ENCODE measurements at places on chromosomes 1 and 21. TPM values are rescaled to one million over a fixed set of nuclear protein-coding genes. Genes with fewer than 3 reads are reported as not detected.

DNA sequence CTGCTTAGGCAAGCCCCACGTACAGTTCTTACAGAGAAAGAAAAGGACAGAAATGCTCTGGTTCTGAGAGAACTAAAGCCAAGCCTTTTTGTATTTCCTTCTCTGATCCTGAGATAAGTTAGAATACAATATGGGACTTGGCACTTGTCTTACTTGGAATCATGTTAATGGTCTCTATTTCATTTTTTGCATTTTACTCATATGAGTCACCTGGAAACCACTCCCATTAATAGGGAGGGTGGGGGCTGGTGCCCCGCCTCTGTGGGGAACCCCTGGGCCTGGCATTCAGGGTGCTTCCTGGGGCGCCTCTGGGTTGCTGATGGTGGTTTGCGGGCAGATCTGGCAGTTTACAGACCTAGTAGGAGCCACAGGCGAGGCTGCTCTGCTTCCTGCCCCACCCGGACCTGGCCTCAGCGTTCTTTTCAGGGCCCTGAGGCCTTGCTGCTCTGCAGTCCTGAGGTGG is 26.7 kb downstream of the TSPAN2 start:
- no peak for DNase-seq

- no peak for DNase-seq
Measured at GRCh38 chr1:231062500-231063270, 22.6 kb upstream of the FAM89A start.

S1PR1 gene
- not detected for total RNA-seq

DNA sequence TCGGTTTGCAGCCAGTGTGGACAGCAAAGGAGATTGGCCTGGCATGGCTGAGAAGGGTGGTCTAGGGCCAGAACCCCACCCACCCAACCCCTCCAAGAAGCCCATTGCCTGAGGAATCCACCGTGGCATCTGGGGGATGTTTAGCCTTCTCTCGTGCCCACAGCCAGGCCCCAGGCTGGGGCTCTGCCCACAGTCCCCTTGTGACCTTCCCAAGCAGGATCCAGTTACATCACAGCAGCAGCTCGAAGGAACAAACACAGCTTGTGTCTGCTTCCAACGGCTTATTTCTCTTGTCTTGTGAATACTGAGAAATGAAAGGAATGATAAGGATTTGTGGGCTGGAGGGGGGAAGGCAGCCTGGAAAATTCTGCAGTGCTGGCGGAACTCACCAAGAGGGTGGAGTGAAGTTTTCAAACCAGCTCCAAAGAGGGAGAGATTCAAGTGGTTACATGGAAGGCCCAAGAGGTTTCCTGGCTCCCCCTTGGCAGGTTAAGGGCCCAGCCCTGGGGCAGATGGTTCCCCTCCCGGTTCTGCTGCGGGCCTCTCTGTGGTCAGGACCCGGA is 61.6 kb downstream of the DHRS3 start:
- DNase-seq = no peak

- no peak for DNase-seq
Measured at GRCh38 chr21:44498280-44499210, 41.5 kb downstream of the KRTAP10-1 start.

DNA sequence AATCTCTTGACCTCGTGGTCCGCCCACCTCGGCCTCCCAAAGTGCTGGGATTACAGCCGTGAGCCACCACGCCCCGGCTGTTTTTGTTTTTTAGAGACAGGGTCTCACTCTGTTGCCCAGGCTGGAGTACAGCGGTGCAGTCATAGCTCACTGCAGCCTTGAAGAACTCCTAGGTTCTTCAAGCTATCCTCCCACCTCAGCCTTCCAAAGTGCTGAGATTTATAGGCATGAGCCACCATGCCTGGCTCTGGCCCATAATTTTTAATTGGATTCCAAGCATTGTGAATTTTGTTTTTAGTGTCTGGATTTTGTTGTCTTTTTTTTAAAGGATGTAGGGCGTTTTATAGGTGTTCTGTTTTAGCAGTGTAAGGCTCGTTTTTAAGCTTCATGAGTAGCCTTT is 28.6 kb upstream of the TXLNA start:
- DNase-seq = no peak

ATP1A4 gene
- not detected for total RNA-seq

- no peak for DNase-seq
Measured at GRCh38 chr1:203328714-203329122, 22.2 kb downstream of the FMOD start.

BARHL2 gene
- not detected for total RNA-seq
